K562 (cell line): ENCODE measurements at places on chromosomes 5 and 9.

DNA sequence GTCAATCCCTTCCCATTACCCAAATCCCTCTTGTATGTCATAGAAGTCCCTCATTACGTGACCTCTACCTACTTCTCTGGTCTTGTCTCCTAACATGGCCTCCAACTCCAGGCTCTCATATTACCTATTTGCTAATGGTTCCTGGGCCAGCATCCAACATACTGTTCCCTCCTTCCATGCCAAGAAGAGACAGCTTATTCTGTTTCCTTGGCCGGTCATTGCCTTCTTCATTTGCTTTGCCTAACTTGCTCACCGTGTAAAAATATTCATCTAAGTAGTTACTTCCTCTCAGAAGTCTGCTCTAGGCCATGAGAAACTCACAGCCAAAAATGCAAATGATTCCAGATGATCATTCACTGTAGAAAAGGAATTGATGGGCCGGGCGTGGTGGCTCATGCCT is 8.9 kb upstream of the IL6ST start:
- DNase-seq, result no peak

GRCh38 chr5:120098902-120099535 is 365.1 kb upstream of the PRR16 start:
- DNase-seq, result no peak

DNA sequence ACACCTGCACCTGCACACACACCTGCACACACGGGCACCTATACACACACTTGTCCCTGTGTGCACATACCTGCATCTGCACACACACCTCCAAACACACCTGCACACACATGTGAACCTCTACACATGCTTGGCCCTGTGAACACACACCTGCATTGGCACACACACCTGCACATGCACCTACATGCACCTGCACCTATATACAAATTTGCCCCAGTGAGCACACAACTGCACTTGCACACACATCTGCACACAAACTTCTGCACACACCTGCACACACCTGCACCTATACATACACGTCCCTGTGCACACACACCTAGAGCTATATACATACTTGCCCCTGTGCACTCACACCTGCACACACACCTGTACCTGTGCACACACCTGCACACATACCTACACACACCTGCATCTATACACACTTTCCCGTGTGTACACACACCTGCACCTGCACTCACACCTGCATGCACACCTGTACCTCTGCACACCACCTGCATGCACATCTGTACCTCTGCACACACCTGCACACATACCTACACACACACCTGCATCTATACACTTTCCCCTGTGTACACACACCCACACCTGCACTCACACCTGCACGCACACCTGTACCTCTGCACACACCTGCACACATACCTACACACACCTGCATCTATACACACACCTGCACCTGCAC is 21.5 kb upstream of the LPCAT1 start:
- DNase-seq, result no peak

- no peak for DNase-seq
Measured at GRCh38 chr5:79505138-79505537, 8.8 kb downstream of the HOMER1 start.

DNA sequence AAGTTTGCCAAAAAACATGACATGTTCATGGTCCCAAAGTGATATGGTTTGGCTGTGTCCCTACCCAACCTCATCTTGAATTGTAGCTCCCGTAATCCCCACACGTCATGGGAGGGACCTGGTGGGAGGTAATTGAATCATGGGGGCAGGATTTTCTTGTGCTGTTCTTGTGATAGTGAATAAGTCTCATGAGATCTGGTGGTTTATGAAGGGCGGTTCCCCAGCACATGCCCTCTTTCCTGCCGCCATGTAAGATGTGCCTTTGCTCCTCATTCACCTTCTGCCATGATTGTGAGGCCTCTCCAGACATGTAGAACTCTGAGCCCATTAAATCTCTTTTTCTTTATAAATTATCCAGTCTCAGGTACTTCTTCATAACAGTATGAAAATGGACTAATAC is 322.1 kb downstream of the MED10 start:
- DNase-seq, result no peak

- DNase-seq, result no peak
Measured at GRCh38 chr9:113633782-113634595, 170.5 kb downstream of the RGS3 start.

DNA sequence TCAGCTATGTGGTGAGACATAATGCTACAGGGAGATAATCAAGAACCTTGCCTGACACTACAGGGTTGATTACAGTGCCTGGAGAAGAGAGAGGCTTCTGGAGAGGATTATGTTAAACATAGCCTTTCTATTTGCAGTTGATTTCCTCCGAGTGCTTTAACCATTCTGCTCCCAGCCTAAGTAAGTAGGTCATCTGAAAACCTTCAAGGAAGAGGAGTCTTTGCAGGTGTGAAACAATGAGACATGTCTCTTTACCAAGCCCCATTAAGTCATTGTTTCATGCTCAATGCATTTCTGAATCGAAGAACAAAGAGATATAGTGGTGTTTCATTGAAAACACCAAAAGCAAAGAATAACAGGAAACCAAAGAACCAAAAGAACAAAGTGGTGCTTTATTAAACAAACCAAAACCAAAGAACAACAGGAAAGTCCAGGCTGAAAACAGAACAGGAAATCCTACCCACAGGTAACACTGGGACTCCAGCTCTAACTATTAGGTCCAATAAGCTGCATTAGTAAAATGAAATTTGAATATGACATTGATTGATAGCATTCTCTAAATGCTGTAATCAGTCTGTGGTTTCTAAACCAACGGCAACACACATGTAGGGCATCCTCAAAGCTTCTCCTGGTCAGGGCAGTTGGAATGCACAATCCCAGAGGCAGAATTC is 113.3 kb upstream of the SPATA31D4 start:
- no peak for DNase-seq

DNA sequence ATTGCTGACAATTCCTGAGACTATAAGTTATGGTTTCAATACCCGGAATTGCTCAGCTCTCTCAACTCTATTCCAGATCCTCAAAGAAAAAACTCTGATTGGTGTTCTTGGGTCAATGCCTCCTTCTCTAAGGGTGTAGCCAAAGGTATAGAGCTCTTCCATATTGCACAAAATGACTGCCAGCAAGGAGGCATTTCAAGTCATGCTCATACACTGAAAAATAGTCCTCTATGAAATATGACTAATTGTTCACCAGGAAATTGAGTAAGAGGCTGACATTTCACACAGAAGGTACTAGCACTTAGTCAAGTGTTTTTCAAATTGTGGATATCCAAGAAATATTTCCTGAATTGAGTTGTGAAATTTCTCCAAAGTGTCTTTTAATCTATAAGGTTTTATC is 111.1 kb upstream of the KLF9 start:
- no peak for DNase-seq

GRCh38 chr5:67085616-67086015 is 111.0 kb downstream of the CD180 start:
- DNase-seq, result no peak

GRCh38 chr9:120698766-120699165 is 15.5 kb downstream of the MEGF9 start:
- DNase-seq, result no peak

- DNase-seq, result no peak
Measured at GRCh38 chr9:2377117-2377516, 244.5 kb upstream of the VLDLR start.

DNA sequence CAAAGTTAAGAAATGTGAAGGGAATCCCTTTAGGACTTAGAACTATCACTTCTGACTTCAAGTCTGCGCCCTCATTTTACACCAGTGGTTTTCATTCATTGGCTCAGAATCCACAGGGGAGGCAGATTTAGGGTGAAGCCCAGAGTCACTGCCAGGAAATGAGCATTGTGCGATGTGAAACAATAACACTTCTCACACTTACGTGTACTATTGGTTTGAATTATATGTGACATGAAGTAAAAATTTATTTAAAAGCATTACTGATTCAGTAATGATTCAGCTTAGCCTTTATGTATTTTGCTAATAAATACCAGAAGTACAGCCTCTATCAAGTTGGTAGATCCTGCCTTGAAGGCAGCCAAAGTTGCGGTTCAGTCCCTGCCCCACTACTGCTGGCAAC is 98.6 kb downstream of the PAM start:
- no peak for DNase-seq

GRCh38 chr9:71850996-71851395 is 60.0 kb downstream of the ABHD17B start:
- DNase-seq, result no peak
